H1 (cell line): ENCODE measurements at places on chromosomes 4 and X. TPM values are rescaled to one million over a fixed set of nuclear protein-coding genes. Genes with fewer than 3 reads are reported as not detected.

The CENPVL2 gene
- total RNA-seq = 2.9 and 3.2 TPM in 2 replicates

- DNase-seq = no peak
These were observed 276.0 kb downstream of the FBXW7 start for GRCh38 chr4:152259866-152260265.

The UGT2B10 gene
- not detected in 2 replicates for total RNA-seq

The DUSP21 gene
- not detected in 2 replicates for total RNA-seq

GRCh38 chr4:46370531-46370930 is 19.4 kb downstream of the GABRA2 start:
- DNase-seq = no peak

The LSM6 gene
- 63.4 and 73.6 TPM in 2 replicates for total RNA-seq

DNA sequence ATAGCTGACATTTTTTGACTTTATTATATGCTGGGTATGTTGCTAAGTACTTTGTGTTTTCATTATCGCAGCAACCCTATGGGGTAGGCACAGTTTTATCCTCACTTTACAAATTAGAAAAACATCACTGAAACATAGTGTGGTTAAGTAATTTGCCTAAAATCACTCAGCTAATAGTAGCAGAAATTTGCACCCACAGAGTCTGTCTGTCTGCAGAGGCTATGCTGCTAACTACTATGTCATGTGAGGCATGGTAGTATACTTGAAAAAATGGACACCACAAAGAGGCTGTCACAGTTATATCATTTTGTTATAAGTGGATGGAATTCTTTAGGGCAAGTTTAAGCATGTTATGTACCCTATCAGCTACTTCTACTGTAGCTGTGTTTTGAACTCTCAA is 69.0 kb downstream of the STAG2 start:
- no peak for DNase-seq

DNA sequence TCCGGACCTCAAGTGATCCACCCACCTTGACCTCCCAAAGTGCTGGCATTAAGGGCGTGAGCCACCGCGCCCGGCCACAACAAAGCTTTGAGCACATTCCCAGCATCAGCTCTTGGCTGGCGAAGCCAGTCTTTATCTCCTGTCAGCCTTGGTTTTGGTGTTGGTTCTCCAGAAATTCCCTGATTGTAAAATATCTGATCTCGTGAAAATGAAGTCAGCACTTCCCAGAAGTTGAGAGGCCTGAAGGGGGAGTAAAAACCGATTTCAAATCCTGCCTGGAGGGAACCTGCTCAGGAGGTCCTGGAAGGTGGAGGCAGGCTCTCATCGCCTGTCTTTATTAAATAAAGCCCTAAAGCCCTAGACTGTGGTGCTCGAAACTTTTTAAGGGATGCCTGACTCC is 33.6 kb downstream of the PTTG2 start:
- no peak for DNase-seq

The CD40LG gene
- not detected in 2 replicates for total RNA-seq

The CCDC110 gene
- 2.5 and 3.1 TPM in 2 replicates for total RNA-seq

DNA sequence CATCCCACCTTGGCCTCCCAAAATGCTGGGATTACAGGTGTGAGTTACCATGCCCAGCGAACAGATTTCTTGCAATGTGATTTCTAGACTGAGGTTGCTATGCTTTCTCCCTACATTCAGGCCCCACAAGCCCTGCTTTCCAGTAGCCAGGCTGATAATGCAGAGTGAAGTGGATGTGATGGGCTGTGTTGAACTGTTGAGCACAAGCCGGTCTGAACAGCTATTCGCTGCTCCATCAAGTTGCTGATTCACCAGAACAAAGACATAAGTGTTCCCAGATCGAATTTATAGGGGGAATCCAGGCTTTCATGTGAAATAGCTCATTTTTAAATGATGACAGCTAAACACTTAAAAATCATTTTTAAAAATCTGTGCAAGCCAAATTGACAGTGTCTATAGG is 8.0 kb downstream of the NIPAL1 start:
- DNase-seq = no peak

- DNase-seq = no peak
These were observed 183.8 kb upstream of the MAP3K15 start for GRCh38 chrX:19699151-19699550.

The SMARCA1 gene
- total RNA-seq = 54.4 and 55.8 TPM in 2 replicates

The IDS gene
- 18.0 and 19.9 TPM in 2 replicates for total RNA-seq

DNA sequence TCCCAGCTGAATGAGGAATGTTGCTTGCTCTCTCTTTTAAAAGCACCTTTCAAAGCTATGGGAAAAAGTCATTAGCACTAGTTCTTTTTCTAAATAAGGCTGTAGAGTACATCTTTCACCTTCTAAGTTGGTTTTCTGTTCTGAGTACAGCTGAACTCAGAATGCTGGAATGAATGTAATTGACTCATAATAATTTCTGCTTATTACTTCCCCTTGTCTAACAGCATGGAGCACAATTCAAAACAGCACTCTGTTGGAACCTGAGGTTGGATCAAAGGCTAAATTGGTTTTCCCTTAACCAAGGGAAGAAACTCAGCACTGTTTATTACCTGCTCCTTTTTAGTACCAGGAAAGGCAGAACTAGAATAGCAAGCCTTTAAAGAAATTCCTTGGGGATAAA is 33.5 kb upstream of the CYP2U1 start:
- DNase-seq = no peak

- DNase-seq = no peak
These were observed 181.3 kb upstream of the TEX13D start for GRCh38 chrX:124151195-124151594.

DNA sequence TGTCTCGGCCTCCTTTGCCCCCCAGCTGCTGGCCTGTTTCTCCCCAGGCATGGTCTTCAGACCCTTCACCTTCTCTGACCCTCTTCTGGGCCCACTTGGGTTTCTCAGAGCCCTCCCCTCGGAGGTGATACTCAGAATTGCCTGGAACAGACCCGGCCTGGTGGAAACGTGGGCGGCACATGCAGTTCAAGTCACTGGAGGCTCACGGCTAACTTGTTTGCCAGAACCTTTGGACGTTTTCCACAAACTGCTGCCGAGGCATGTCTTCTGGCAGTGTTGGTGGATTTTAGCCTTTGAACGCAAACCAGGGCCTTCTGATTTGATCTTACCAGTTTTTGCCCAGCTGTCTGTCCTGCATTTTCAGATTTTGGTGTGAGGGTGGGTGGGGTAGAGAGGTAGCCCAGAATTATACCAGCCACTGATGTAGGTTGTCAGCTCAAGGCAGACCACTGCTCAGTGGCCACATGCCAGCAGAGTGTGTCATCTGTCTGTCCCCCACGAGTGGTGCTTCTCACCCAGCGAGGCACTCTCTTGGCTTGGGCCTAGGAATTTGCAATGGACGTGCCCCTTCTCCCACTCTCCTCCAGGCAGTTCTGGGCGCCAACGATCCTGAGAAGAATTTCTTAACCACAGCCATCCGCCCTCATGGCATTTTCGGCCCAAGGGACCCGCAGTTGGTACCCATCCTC is 32.5 kb upstream of the ZNF185 start:
- no peak for DNase-seq

- DNase-seq = no peak
These were observed 82.9 kb upstream of the EXOC1L start for GRCh38 chr4:55736605-55737183.

The GAGE12F gene
- not detected in 2 replicates for total RNA-seq

The GLRA3 gene
- total RNA-seq = not detected in 2 replicates
